Activated T-cell treated with anti-CD3 and anti-CD28 coated beads for 48 hours (primary cell): ENCODE measurements at places on chromosomes 6 and 20.

GRCh38 chr6:118844915-118845314, 49.0 kb upstream of the ASF1A start:
- DNase-seq, result no peak

DNA sequence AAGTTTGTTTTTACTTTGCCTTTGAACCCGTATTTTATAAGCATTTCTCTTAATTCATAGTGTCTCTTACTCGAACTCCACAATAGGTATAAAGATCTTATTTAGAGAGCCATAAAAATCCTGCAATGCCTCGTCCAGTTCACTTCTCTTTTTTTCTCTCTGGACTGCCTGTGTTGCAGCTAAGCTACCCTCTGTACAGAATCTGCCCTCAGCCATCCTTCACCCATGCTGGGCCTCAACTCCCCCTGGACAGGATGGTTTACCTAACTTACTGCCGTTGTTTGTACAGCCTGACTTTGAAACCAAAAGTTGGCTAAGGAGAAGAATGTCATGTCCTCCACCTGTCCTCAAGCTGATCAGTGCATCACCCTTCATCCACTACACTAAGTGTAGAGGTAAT, 10.4 kb downstream of the QRSL1 start:
- no peak for DNase-seq

- DNase-seq, result peak; percentile 42
These were observed 4.3 kb downstream of the GABBR1 start for GRCh38 chr6:29628419-29629281.

DNA sequence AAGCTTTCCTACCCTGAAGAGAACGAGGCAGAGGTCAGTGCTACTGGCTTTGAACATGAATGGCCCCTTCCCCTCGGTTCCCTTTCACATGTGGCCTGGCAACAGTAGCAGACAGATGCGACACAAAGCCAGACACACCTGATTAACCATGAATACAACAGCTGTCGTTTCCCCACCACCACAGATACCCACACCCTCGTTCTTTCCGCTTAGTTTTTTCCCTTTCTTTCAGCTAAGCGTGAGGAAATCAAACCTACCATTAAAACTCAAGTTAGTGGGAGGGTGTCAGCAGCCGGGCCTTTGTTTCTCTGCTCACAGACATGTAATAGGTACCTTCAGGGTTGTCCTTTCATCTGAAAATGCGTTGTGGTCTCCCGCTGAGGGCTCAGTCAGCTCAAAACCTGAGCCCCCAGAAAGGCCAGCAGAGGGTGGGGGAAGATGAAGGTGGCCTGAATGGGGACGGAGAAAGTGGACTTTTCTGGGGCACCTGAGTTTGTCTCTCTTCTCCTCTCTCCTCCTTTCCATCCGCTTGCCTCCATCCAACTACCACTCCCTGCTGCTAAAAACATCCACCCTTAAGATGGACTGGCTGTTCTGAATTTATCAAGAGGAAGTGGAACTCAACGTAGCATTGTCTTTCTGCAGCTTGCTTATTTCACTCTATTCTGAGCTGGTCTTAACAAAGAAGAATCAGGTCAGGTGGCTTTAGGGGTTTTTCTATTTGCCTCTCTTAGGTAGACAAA, 516.6 kb upstream of the JARID2 start:
- DNase-seq, result no peak

DNA sequence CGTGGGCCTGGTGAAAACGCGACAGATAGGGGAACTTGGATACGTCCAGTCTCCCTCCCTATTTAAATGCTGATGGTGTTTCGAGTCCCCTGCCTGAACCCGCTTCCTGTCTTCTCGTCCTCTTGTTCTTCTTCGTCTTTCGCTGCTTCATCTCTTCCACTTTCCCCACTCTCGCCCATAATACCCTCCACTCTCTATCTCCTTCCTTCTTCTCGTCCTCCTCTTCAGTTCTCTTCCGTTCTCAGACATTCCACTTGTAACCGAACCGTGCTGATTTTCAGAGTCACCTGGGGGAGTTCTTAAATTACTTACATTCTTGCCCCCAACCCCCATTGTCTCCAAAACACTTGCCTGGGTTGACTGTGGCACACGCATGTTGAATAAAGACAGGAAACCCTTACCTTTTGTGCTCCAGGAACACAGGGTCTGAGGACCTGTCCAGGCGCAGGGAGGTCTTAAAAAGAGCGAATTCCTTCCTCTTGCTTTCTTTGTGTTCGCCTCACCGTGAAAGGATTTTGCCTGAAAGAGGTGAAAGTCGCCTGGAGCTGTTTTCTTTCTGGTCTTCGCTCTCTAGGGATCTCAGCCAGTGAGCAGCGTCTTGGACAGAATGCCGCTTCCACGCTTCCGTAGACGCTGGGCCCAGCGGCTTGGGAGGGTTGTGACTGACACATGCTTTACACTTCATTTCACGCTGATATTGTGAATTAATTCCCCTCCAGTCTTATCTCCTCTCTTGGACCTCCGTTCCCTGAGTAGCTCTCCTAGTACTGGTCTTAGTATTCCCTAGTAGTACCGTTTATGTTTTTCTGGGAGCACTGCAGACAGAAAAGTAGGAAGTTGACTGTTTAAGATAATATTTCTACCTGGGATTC, 184.0 kb downstream of the GPX5 start:
- no peak for DNase-seq

GRCh38 chr6:3747100-3747737, 4.3 kb downstream of the PXDC1 start:
- no peak for DNase-seq

- no peak for DNase-seq
These were observed 92.8 kb downstream of the ATRN start for GRCh38 chr20:3563548-3564177.

- no peak for DNase-seq
These were observed 17.2 kb upstream of the MAP3K4 start for GRCh38 chr6:160974304-160974771.

DNA sequence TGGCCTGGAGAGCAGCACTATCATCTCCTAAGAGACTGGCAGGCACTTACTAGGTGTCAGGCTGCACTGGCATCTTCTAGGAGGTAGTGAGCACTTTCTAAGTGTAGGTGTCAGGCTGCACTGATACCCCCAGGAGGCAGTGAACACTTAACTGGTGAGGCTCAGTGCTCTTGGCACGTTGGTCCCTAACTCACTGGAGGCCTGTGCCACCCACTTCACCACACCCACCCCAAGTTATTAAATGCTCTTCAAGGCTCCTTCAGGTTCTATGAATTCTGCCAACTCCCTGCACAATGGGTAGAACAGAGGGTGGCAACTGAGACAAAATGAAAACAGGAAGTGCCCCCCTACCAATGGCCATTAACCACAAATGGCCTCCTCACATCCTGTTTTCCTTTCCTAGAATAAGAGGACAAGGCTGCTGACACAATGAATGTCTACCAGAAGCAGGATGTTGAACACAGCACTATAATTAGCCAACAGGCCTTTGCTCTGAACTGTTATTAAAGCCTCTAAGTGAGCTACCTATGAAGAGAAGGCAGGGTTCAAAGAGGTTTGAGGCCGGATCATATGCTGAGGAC, 29.4 kb downstream of the NCOA5 start:
- DNase-seq, result no peak

- DNase-seq, result peak; percentile 70
These were observed at the start of gene PHF10 for GRCh38 chr6:169724494-169725124. TSS of gene PHF10 (minus strand) at chr6:169724500. CDS start at chr6:169723931, 569 bp downstream.

DNA sequence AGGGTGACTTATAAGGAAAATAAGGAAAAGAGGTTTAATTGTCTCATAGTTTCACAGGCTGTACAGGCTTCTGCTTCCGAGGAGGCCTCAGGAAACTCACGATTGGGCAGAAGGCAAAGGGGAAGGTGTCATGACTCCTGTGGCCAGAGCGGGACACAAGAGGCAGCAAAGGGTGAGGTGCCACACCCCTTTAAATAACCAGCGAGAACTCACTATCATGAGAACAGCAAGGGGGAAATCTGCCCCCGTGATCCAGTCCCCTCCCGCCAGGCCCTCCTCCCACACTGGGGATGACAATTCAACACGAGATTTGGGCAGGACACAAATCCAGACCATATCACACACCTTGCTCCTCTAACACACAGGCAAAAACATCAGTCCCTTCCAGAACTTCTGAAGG, 254.0 kb downstream of the DLL1 start:
- no peak for DNase-seq

DNA sequence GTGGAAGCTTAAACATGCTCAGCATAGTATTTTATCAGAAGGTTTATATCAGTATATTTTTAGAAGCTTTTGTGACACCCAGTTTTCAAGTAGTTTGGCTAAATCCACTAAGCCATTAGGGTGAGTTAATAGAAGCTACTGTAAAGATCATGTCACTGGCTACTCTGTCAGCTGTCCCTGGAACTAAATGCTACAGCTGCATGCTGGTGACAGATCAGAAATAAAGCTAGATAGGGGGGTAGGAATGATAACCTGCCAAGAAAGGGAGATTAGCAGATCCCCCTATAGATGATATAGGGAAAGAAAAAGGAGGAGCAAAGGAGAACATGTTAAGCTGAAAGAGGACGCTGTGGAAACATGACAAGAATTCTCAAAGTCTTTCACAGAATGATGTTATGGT, 363.2 kb downstream of the QKI start:
- no peak for DNase-seq

GRCh38 chr6:118899948-118900347, 6.0 kb downstream of the ASF1A start:
- no peak for DNase-seq

DNA sequence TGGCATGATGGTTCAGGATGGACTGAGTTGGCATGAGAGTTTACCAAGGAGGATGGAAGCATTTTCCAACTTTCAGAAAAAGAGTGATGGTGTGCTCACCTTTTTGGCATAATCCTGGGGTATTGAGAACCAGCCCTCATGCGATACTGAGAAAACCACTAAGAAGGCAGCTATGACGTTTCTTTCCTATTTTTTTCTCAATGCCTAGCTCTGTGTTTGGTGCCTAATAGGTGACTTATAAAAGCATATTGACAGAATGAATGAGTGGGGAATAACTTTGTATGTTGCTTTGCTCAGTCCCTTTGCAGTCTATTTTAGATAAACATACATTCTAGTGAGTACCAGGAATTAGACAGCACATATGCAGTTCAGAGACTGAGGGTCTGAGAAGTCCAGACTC, 816.3 kb downstream of the DHX35 start:
- DNase-seq, result no peak

DNA sequence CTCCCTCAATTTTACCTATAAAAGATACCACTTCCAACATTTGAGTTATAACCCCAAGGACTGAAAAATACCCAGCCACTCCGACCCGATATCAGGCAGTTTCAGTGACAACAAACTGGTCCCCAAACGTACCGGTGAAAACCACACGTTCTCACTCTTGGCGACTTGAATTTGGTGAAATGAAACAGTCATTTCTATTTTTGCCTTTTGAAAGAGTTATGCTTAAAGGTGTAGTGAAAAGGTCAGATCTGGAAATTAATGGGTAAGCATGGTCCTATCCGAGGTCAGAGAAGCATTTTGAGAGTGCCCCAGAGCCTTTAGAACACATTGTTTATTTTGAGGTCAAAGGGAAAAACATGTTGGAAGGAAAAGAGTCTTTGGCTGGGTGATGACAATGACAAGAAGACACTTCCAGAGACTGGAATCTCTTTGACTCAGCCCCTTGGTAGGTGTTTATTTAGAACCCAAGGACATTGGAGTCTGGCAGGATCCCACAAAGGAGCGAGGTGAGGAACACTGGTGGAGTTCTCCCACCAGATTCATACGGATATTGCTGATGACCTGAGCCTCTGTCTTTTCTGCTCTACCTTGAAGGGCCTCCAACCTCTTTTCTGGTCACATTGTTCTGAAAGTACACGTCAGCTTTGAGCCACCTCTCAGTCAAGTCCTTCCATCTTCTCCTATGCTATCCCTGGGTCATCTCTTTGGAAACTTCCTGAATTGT, 235.0 kb downstream of the GMPR start:
- no peak for DNase-seq

- DNase-seq, result no peak
These were observed 657.7 kb downstream of the QKI start for GRCh38 chr6:164072240-164072666.

- DNase-seq, result no peak
These were observed 812 bp upstream of the SMIM13 start for GRCh38 chr6:11092668-11093375.

- peak; percentile 15 for DNase-seq
These were observed 56.8 kb downstream of the EYA2 start for GRCh38 chr20:46951405-46951804.
